HCT116 (cell line): ENCODE measurements at places on chromosomes 11 and 22. TPM values are rescaled to one million over a fixed set of nuclear protein-coding genes. Genes with fewer than 3 reads are reported as not detected.

DNA sequence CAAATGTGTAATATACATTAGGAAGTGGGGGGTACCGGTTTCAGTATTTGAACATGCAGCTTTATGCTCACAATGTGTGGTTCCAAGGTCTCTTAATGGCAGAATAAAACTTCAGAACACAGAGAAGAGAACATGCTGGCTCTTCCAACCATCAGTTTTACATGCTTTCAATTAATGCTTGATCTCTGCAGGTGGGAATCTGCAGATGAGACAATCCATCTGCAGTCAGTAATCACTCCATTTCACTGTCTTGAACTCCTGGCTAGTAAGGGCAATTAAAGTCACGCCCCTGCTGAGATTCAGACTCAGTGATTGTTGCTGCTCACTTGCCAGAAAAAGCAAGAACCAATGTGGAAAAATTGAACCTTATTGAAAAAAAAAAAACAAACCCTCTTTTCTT is 945.7 kb downstream of the DLG2 start:
- no peak overlapping the region for H3K27ac ChIP-seq
- DNase-seq, result no peak
- no peaks in the 10 kb centered on the region for H3K36me3 ChIP-seq
- no peaks in the 10 kb centered on the region for H3K4me1 ChIP-seq

DNA sequence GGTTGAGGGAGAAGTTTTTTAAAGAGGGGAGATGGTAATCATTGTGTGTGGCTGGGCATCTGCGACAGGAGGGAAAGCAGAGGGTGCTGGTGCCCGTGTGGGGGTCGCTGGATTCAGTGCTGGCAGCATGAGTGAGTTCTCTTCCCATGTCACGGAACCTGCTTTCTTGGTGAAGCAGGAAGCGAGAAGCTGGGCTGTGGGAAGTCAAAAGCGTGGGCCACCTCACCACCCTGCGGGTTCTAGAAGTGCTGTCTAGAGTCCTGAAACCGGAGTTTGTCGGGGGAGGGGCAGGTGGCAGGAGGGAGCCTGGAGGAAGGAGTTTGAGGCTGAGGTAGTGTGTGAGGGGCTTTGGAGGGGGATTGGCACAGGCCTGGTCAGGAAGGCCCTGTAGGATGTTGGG is 14.2 kb downstream of the SART1 start:
- H3K4me3 ChIP-seq, result no peak overlapping the region
- no peak overlapping the region for H3K27ac ChIP-seq
- peaks cover 10% of the 10 kb centered on the region for H3K36me3 ChIP-seq
- H3K4me1 ChIP-seq, result no peaks in the 10 kb centered on the region
- no peaks in the 10 kb centered on the region for H3K27me3 ChIP-seq

DNA sequence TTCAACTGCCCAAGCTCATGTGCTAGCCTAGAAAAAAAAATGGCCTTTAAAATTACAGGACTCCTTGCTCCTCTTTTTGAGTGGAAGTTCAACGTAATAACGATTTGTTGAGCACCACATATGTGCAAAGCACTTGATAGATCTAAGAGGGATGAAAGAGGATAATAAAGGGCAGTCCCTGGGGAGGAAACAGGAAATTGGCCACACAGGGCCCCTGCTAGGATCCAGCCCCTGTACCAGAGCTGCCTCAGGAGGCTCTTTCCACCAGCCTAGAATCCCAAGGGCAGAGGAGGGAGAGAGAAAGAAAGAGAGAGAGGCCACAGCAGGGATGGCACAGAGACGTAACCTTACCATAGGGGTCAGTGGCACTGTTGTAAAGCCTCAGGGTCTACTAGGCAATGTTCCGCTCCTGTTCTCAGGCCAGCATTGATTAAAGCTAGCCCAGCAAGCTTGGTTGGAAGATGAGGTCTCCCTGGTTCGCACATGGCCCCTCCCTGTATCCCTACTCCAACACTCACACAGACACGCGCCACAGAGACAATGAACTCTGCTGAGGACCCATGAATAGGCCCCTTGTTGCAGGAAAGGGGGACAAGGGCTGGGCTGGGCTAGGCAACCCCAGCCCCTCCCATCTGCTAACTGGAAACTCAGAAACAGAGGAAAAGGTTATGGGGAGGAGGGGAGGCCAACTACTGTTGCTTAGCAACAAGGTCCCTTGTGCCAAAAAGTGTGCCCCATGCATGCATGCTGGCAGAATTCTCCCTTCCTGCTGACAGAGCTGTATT is at the start of gene TMPRSS5:
TSS of gene TMPRSS5 (minus strand) at position 438 of the 785 bp plus-strand sequence. CDS start at position 354, 84 bp downstream.
- no peaks in the 10 kb centered on the region for H3K36me3 ChIP-seq
- no peak for DNase-seq
- no peak within 1 kb of the TSS for H3K4me3 ChIP-seq
- no peak within 1 kb of the TSS for H3K27ac ChIP-seq

- H3K36me3 ChIP-seq, result no peaks in the 10 kb centered on the region
- H3K4me1 ChIP-seq, result no peaks in the 10 kb centered on the region
- DNase-seq, result no peak
- no peak overlapping the region for H3K4me3 ChIP-seq
- H3K27ac ChIP-seq, result no peak overlapping the region
Measured at GRCh38 chr11:23272095-23272494, 411.8 kb upstream of the CCDC179 start.

GAB4 gene
- not detected for total RNA-seq

- no peak overlapping the region for H3K27ac ChIP-seq
- H3K4me3 ChIP-seq, result no peak overlapping the region
- peak; percentile 28 for DNase-seq
- H3K27me3 ChIP-seq, result no peaks in the 10 kb centered on the region
Measured at GRCh38 chr22:41762980-41763779, 37.3 kb upstream of the CCDC134 start.

DESI1 gene
- total RNA-seq, result 40.8 TPM

OR51B5 gene
- total RNA-seq, result 140 TPM

DNA sequence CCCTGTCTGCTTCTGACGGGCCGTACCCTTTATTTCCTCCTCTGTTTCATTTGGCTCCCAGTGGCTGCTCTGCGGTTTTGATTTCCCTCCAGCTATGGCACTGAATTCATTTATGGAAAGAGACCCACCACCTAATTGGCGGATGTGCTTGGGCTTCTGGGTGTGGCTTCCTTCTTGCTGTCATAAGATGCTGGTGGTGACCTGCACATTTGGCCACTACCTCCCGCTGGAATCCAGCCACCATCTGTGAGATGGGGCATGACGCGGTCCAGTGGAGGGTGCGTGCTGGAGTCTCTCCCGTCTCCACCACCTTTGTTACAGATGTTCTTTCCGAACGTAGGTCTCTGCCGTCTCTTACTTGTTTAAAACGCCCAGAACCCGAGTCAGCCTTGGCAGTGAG is 47.7 kb upstream of the FADD start:
- DNase-seq, result no peak
- no peak overlapping the region for H3K27ac ChIP-seq
- no peak overlapping the region for H3K4me3 ChIP-seq

CLDN5 gene
- 0.32 TPM for total RNA-seq

- no peaks in the 10 kb centered on the region for H3K36me3 ChIP-seq
- H3K4me1 ChIP-seq, result 0 out of 2 replicates have a peak, but pooled peaks cover 5% of the 10 kb centered on the region
- H3K27me3 ChIP-seq, result no peaks in the 10 kb centered on the region
- no peak overlapping the region for H3K27ac ChIP-seq
- no peak overlapping the region for H3K4me3 ChIP-seq
Measured at GRCh38 chr11:119793335-119793984, 64.5 kb upstream of the NECTIN1 start.

GRCh38 chr22:27987557-27987956 is 68.5 kb upstream of the PITPNB start:
- H3K27me3 ChIP-seq, result no peaks in the 10 kb centered on the region
- no peaks in the 10 kb centered on the region for H3K36me3 ChIP-seq
- peaks cover 7% of the 10 kb centered on the region; the same call in 1 of the 2 replicates for H3K4me1 ChIP-seq
- no peak overlapping the region for H3K4me3 ChIP-seq
- H3K27ac ChIP-seq, result no peak overlapping the region
- no peak for DNase-seq

- H3K27ac ChIP-seq, result no peak overlapping the region
- H3K4me3 ChIP-seq, result no peak overlapping the region
- H3K27me3 ChIP-seq, result no peaks in the 10 kb centered on the region
- no peaks in the 10 kb centered on the region for H3K36me3 ChIP-seq
- H3K4me1 ChIP-seq, result peaks cover 70% of the 10 kb centered on the region
- DNase-seq, result no peak
Measured at GRCh38 chr11:75496305-75496752, 29.4 kb downstream of the GDPD5 start.

- DNase-seq, result no peak
- H3K4me1 ChIP-seq, result no peaks in the 10 kb centered on the region
- H3K36me3 ChIP-seq, result peaks cover 13% of the 10 kb centered on the region; the same call in 1 of the 2 replicates
- H3K4me3 ChIP-seq, result no peak overlapping the region
Measured at GRCh38 chr11:8613036-8613435, 19.0 kb upstream of the STK33 start.

OR56A1 gene
- not detected for total RNA-seq

DNA sequence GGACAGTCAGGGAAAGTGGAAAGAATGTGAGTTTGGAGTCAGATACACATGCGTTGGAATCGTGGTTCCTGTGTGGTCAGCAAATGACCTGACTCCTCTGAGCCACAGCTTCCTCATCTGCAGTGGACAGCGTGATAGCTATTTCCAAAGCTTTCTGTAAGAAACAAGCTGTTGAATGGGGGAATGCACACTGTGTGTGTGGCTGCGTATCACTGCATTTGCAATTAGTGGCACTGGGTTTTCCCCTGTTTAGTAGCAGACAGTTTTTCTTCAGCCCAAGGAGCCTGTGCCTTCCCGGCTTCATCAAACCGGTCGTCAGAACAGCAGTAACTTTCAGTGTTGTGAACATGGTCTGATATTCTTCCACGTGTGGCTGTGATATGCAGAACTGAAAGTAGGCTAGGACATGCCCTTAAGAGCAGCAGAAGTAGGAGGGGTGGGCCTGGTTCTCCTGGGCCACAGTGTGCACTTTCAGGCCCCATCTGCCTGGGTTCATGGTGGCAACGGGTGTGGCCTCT is 121.5 kb downstream of the RRAS2 start:
- H3K4me3 ChIP-seq, result no peak overlapping the region
- H3K4me1 ChIP-seq, result no peaks in the 10 kb centered on the region
- no peaks in the 10 kb centered on the region for H3K36me3 ChIP-seq
- H3K27me3 ChIP-seq, result peaks cover 35% of the 10 kb centered on the region
- H3K27ac ChIP-seq, result no peak overlapping the region
- DNase-seq, result no peak

DNA sequence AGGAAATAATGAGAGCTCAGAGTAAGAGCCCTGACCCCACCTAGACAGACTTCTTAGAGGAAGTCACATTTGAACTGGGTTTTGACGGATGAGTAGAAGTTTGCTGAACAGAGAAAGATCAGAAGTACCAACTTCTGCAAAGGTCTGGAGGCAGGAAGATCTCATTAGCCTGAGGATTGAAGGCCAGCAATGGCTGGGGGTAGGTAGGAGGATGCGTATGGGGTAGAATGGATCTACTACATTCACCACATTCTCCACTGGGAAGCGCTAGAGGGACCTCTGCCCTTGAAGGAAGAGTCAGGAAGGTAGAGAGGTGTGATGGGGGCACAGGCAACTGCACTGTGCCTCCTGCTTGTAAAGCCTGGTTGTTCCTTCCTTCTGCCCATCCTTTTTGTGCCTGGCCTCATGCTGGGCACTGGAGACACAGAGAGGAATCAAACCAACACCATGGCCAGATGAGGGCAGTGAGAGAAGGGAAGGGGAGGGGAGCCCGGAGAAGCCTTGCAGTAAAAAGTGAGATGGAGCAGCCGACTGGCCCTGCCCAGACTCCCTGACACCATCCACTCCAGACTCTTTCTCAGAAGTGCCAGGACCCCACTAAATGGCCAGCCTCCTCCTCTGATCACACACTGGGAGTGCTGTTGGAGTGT is 4.9 kb downstream of the TPBGL start:
- no peaks in the 10 kb centered on the region for H3K27me3 ChIP-seq
- H3K36me3 ChIP-seq, result no peaks in the 10 kb centered on the region
- H3K27ac ChIP-seq, result no peak overlapping the region
- H3K4me3 ChIP-seq, result no peak overlapping the region
- DNase-seq, result no peak
- H3K4me1 ChIP-seq, result peaks cover 13% of the 10 kb centered on the region

KLHDC7B gene
- total RNA-seq, result 0.69 TPM

DNA sequence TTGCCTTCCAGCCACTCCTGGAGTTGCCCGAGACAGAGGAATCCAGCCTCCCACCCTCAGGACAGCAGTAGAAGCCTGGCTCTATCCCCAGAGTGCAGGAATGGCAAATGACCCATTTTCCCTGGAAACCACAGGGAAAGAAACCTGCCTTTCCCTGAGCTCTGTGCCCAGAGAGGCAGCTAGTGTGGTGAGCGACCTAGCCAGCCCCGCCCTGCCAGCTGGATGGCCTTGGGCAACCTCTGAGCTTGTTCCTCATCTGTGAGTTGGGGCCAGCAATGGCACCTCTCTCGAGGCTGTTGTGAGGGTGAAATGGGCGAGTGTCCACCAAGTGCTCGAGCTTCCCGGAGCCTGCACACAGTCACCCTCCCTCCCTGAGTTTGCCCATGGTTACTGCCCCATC is 3.7 kb downstream of the OMP start:
- peaks cover 42% of the 10 kb centered on the region for H3K4me1 ChIP-seq
- no peak overlapping the region; the same call in 1 of the 2 replicates for H3K27ac ChIP-seq
- H3K36me3 ChIP-seq, result no peaks in the 10 kb centered on the region
- H3K27me3 ChIP-seq, result no peaks in the 10 kb centered on the region

SLC29A2 gene
- 39.7 TPM for total RNA-seq

DNA sequence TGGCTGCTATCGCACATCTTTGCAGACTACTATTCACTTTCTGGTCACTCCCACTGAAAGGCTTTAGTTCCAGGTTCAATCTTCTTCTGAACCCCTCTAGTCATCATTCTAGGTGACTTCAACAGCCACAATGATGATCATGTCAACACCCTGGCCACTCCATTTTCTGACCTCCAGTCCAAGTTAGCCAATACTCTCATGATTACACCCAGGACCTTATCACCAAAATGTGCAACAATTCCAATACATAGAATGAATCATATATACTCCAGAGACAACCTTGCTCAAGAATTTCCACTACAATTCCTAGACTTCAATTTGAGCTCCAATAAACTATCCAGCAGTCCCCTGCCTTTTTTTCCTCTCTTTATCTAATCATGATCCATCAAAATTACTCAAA is 70.7 kb downstream of the PAK1 start:
- H3K27ac ChIP-seq, result no peak overlapping the region
- peaks cover 20% of the 10 kb centered on the region for H3K4me1 ChIP-seq
- no peaks in the 10 kb centered on the region for H3K36me3 ChIP-seq

- no peaks in the 10 kb centered on the region for H3K27me3 ChIP-seq
- H3K36me3 ChIP-seq, result peaks cover 4% of the 10 kb centered on the region; the same call in 1 of the 2 replicates
- no peak overlapping the region for H3K4me3 ChIP-seq
- peak; percentile 26 for DNase-seq
Measured at GRCh38 chr11:103055221-103055890, 36.6 kb downstream of the DCUN1D5 start.

GRCh38 chr11:125190566-125190965 is 26.0 kb downstream of the PKNOX2 start:
- peaks cover 29% of the 10 kb centered on the region; the same call in 1 of the 2 replicates for H3K27me3 ChIP-seq
- no peak for DNase-seq
- H3K4me3 ChIP-seq, result no peak overlapping the region
- H3K27ac ChIP-seq, result no peak overlapping the region
- no peaks in the 10 kb centered on the region for H3K4me1 ChIP-seq

RTN4R gene
- total RNA-seq, result 19.0 TPM
